Vagina (tissue), 2 donors: ENCODE measurements at places on chromosomes 13 and 19.
A peak's percentile ranks its signal among the peaks of the same experiment; 100 is the strongest.

DNA sequence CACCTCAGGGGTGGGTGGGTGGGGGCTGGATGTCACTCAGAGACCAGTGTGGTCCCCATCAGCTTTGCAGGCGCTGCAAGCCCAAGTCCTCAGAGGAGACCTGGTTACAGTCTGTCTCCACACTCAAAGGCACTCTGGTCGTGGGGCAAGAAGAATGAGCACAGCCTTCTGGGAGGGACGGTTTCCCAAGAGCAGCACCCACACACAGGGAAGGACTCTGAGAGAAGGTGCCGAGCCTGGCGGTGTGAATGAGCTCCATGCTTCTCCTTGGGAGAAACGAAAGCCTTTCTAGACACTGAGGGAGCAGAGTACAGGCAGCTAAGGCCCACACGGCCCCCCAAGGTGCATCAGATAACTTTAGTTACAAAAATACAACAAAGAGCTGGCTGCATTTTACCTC lies 473.6 kb downstream of the FOXO1 start:
- no peak for DNase-seq

- no peak for DNase-seq
Measured at GRCh38 chr13:21872795-21873194, 201.9 kb downstream of the FGF9 start.

DNA sequence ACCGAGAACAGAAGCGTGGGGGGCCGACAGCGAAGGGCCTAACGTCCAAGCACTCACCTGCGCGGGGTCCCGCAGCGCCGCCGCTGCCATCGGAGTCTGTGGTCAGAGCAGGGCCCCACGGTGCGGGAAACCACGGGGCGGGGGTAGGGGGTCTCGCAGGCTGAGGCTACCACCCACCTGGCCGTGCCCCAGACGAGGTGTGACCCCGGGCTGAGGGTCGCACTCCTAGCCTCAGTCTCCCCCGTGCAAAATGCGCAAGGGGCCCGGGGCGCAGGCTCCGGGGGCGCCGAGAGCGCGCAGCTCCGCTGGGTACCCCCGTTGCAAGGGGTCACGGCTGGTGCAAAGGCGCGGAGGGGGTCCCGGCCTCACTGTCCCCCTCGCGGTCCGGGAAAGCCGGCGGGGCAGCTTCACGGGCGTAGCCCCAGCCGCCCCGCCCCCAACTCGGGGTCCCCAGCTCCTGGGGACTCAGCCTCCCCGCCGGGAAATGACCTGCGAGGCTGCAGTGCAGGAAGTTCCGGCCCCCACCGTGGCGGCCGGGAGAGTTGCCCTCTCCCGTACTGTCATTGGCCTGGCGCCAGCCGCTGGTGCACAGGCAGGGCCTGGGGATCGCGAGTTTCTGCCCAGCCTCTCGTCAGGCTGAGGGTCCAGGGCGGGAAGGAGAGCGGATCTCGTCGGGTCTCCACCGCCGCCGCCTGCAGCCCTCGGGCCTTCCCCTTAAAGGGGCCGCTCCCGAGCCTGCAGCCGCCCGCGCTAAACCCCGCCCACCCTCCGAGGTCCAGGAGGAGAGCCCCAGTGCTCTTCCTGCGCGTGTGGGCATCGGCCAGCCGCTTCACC lies at the start of gene ZNF792:
ZNF792 (minus strand) TSS at position 657 of the 834 bp plus-strand sequence; CDS start at position 90, 567 bp downstream.
- no peak for DNase-seq

- DNase-seq: no peak
Measured at GRCh38 chr13:34750078-34750931, 191.8 kb upstream of the NBEA start.

- DNase-seq: no peak
Measured at GRCh38 chr19:44958090-44958489, 2.9 kb downstream of the CLPTM1 start.

- DNase-seq: no peak
Measured at GRCh38 chr13:73417012-73417615, 358.3 kb downstream of the KLF5 start.

GRCh38 chr13:41488124-41488523 lies 30.8 kb downstream of the RGCC start:
- DNase-seq: no peak

GRCh38 chr19:47601180-47601904 lies 7.6 kb upstream of the BICRA start:
- DNase-seq: no peak

GRCh38 chr19:444677-445210 lies 16.1 kb downstream of the SHC2 start:
- no peak for DNase-seq

GRCh38 chr13:49455007-49455398 lies 10.9 kb downstream of the SETDB2 start:
- no peak for DNase-seq

- DNase-seq: no peak
Measured at GRCh38 chr13:66036024-66036614, 1194.0 kb downstream of the PCDH9 start.

- no peak for DNase-seq
Measured at GRCh38 chr13:20156702-20157101, 4.2 kb downstream of the GJA3 start.

DNA sequence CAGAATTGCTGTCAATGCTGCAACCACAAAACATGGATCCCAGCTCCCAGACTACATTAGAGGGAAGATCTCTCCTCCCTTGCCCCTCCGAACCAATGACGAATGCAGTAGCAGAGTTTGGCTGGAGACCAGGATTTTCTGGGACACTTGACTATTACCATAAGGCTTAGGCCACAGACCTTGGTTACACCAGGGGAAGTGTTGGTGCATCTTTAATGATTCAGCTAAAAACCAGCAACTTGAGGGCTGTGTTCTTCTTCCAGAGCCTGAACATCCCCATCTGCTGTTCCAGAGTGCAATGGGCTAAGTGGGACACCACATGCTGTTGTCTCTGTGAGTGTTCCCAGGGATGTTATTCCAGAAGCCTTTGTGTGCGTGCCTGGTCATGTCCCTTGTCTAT lies 528.2 kb downstream of the LMO7 start:
- DNase-seq: no peak

- DNase-seq: peak; percentile 89
Measured at GRCh38 chr13:100673713-100674571, 653 bp downstream of the TMTC4 start.

DNA sequence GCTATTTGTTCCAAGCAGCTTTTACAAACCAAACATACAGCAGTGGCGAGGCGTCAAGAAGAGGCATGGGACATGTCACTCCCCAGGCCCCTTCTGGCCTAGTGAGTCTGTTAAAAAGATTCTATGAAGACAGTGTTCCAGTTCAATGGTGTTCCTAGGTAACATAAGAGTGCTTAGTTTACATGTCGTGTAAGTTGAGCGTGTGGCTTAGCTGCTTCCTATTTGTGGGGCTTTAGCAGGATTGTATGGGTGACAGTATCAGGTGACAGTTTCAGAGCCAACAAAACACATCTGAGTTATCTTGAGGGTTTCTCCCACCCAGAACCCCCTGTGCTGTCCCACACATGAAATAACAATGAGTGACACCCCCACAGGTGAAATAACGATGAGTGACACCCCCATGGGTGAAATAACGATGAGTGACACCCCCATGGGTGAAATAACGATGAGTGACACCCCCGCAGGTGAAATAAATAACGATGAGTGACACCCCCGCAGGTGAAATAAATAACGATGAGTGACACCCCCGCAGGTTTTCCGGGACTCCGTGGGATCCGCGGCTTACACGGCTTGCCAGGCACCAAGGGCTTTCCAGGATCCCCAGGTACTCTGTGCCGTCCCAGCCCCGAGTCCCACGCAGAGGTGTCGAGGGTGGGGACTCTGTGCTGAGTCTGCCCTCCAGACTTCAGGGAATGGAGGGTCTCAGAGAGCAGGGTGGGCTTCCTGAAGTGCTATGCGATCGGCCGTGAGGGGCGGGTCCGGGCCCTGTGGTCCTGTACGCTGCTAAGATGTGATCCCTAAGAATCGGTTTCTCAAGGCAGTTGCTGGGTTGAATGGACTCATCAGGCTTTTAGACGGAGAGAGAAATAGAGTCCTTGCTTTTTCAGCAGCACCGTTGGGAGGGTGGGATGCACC lies 68.6 kb downstream of the RAB20 start:
- DNase-seq: no peak

- DNase-seq: no peak
Measured at GRCh38 chr13:43126420-43126819, 103.0 kb downstream of the DNAJC15 start.

- no peak for DNase-seq
Measured at GRCh38 chr13:101627556-101627943, 175.1 kb downstream of the ITGBL1 start.

- DNase-seq: no peak
Measured at GRCh38 chr13:102035969-102036368, 365.9 kb downstream of the FGF14 start.

DNA sequence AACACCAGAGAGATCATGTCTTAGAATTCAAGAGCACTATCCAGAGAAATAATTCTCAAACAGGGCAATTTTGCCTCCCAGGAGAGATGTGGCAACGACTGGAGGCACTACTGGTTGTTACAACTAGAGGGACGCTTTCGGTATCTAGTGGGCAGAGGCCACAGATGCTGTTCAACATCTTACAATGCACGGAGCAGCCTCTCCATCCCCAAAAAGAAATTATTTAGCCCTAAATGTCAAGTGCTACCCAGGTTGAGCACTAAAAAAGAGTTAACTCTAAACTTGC lies 78.6 kb downstream of the ABCC4 start:
- no peak for DNase-seq

GRCh38 chr13:102392481-102393209 lies 9.2 kb downstream of the FGF14 start:
- DNase-seq: no peak

- DNase-seq: no peak
Measured at GRCh38 chr19:11970174-11970573, 5.3 kb downstream of the ZNF763 start.

GRCh38 chr13:41639237-41639904 lies 182.0 kb downstream of the RGCC start:
- no peak for DNase-seq
